Caki2 (cell line): ENCODE measurements at places on chromosomes 4 and X.

DNA sequence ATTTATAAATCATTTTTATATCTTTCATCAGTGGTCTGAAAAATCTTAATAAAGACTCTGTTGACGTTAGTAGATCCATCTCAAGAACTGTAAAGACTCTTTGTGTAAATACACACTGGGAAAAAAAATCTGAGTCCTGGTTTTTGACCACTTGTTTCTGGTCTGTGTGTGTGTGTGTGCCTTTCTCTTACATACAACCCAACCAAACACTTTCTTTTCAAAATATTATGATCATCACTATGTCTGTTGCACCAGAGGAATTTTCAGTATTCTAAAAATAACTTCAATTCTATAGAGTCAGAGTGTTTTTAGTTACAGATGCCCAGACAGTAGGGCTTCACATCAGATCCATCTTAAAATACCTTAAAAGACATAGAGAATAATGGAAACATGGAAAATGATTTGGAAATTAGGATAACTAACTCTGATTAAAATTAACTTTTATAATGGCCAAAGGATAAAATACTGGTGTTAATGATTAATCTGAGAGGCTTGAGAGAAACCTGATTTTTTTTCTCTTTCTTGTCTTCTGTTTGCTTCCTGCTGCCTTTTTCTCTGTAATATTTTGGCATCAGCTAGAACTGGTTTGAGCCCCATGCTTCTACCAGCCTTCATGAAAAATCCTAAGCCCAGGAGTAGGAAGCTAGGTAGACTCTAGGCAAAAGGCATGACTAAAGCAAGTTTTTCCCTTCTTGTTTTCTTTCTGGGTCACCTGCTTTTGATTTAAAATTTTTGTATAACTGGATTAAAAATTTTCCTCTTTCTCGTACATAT is 99.7 kb downstream of the ATXN3L start:
- DNase-seq: peak; percentile 14

DNA sequence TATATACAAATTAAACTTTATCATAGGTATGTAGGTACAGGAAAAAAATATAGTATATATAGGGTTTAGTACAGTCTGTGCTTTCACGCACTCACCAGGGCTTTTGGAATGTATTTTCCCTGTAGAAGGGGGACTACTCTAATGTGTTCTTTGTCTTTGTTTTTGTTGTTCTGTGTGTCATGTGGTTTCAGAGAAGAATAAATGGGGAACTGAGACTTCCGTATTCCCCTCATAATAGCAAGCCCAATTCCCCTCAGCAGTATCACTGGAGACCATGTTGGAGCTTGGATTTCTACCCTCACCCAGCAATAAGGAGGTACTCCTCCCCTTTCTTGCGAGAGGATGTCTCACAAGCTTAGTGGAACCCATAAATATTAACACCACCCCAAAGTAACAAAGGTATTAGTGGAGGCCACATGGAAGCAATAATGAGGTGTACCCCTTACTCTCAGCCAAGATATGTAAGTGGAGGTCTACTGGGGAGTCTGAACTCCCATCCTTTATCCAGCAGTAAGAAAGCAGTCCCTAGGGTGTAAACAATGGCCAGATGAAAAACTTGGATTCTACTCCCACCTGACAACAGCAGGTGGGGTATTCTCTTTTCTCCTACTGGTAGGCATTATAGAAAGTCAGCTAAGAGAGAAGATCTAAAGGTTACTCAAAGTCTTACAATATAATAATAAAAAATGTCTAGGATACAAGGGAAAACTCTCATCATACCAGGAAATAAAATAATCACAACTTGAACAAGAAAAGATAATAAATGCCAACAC is 805.4 kb upstream of the GALNTL6 start:
- no peak for DNase-seq

DNA sequence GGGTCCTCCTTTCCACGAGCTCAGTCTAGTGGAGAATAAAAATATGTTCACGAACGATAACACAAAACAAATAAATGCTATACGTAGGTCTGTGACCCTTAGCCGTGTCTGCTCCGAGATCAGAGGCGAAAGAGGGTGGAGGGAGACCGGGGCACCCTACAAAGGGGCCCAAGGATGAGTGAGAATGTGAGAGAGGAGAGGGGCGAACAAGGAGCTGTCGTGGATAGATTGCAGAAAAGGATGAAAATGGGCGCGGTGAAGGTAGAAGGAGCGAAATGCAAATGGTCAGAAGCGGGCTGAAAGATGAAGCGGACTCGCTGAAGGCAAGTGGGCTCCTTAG is 6.2 kb upstream of the ZBTB33 start:
- DNase-seq: no peak

GRCh38 chr4:25656031-25656430 is 380 bp downstream of the SLC34A2 start:
- DNase-seq: no peak

DNA sequence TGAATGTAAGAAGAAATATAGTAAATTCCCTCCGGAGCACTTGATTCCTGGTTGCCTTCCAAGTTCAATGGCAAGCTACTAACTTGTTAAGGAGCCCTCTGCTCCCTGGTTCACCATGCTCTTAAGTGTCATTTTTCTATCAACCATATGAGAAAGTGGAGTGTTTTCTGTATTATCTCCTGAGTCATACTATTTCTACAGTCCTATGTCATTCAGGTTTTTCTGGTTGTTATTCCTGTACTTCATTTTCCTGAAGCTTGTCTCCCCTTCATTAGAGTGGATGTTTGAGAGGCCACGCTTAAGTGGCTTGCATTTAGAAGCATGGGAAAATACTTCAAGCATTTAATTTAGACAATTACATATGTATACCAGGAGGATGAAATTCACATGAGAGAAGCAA is 14.7 kb upstream of the EPGN start:
- DNase-seq: peak; percentile 23

- DNase-seq: no peak
Observed at GRCh38 chrX:75096331-75096730, 59.8 kb downstream of the ABCB7 start.

DNA sequence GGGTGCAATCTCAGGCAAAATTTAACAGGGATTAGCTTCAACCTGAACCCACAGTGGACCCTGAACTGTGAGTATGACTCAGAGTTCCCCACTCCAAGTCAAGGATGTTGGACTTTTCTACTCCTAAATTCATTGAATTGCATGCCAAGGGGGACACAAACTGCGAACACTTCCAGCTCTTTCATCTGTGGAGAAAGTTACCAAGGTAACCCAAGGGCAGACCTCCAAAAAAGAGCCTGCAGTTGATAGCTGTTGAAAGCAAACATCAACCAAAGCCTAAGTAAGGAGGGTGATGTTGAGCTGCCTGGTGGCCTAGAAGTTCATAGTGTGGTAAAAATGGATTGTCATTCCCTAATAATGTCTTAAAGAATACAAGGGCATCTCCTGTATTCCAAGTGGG is 1242.9 kb downstream of the C4orf33 start:
- DNase-seq: no peak

DNA sequence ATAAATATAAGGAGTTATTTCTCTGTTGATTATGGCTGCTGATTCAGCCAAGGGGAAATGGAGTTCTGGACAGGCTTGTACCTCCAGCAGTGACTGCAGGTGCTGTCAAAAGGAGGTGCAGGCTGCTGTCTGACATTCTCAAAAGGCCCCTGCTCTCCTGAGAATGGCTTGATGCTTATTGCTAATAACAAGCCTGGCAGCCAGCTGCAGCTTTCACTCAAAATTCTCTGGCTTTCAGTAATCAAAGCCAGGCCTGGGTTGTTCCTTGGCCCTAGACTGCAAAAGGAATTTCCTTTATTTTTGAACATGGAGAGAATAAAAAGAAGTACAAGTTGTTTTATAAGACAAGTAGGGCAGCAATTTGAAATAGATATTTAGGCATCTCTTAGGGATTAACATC is 575.9 kb downstream of the MID1IP1 start:
- no peak for DNase-seq

DNA sequence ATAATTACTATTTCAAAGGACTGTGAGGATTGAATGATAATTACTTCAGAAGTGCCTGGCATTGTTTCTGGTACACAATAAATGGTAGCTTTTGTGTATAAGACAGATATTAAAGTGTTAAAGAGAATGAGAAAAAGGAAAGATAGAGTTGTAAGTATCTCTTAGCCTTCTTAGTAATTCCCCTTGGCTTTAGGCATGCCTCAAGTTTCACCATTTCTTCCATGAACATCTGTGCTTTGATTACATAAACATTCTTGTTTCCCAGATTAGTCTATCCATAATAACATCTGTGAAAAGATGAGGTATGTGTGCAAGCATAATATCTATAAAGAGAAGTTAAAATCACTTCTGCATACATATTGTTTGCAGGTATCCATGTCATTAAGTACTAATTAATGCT is 230.9 kb upstream of the TEX13A start:
- DNase-seq: no peak

GRCh38 chrX:54530357-54530900 is 410 bp downstream of the GNL3L start:
- DNase-seq: peak; percentile 1

DNA sequence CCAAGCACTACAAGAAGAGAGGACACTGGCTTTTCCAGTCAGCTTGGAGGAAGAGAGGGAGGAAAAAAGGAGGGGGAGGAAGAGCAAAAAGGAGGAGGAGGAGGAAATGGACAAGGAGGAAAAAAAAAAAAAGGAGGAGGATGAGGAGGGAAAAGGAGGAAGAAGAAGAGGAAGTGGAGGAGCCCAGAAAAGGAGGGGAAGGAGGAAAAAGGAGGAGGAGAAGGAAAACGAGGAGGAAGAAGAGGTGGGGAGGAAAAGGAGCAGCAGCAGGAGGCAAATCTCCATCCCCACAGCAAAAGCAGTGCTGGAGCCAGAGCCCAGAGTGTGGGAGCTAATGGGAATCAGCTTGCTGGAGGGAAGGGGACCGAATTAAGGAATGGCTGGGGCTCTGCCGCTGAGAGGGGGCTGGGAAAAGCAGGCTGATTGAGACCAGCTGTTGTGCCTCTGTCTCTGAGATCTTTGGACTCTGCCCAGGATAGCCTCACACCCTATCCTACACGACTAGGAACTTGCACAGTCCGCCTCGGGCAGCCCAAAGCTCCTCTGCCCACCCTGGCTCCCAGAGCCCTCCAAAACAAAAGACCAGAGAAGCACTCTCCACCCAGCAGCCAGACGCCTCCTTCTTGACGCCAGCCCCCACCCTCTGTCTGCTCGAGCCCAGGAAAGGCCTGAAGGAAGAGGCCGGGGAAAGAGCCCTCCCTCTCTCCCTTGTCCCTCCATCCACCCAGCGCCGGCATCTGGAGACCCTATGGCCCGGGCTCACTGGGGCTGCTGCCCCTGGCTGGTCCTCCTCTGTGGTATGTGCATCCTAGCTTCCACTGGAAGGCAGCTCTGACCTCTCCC is at the start of gene XPNPEP2:
Gene XPNPEP2 (plus strand): TSS at position 514 of the 843 bp plus-strand sequence. CDS start 235 bp downstream, at position 749.
- DNase-seq: no peak

DNA sequence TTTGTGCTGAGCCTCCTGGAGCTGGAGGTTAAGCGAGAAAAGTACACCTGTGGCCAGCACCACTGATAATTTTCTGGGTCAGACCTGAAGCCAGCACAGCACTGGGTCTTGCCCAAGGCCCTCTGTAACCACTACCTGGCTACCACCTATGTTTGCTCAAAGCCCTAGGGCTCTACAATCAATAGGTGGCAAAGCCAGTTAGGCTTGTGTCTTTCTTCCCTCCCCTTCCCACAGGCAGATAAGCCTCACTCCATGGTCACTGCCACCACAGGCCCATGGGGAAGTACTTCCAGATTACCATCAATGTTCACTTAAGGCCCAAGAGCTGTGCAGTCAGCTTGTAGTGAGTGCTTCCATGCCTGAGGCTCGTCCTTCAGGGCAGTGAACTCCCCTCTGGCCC is 35.2 kb upstream of the ARMCX4 start:
- no peak for DNase-seq

GRCh38 chr4:156779042-156779441 is 192.6 kb downstream of the PDGFC start:
- no peak for DNase-seq

DNA sequence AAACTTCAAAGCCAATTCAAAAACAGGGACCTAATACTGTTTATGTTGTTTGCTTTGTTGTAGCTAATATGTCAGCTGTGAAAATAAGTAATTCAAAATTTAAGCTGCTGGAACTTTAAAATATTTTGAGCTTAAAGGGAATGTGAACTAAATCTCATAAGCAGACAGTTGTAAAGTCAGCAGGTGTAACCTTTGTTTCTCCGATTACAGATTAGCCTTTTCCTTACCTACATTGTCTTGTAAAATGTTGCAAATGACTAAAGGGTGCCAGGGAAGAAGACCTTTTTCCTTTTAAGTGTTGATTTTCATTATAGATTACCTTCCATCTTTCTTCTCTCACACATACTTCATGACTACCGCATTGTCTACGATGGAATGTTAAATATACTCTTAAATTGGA is 405.1 kb downstream of the KCNIP4 start:
- no peak for DNase-seq
